ENCODE measurements at places on chromosomes 13 and 19.

DNA sequence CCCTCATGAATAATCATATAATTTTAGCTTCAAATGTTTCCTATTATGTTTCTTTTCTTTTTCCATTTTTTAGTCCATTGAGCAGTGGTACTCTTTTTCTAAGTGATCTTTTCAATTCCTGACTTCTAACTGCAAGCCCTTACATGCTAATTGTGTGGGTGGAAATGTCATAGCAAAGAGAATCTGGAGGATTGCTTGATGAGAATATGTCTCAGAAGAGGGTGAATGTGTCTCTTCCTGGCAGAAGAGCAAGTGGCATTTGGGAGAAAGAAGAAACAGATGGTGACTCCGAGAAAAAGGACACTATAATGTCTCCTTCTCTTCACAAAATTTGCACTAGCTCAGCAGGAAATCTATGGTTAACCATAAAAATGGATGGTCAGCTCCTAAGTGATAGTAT lies 2320.0 kb downstream of the PCDH9 start:
- DNase-seq: peak; percentile 29

- peak; percentile 90 for DNase-seq
Observed at GRCh38 chr19:45641274-45642105, 2.3 kb upstream of the EML2 start.

DNA sequence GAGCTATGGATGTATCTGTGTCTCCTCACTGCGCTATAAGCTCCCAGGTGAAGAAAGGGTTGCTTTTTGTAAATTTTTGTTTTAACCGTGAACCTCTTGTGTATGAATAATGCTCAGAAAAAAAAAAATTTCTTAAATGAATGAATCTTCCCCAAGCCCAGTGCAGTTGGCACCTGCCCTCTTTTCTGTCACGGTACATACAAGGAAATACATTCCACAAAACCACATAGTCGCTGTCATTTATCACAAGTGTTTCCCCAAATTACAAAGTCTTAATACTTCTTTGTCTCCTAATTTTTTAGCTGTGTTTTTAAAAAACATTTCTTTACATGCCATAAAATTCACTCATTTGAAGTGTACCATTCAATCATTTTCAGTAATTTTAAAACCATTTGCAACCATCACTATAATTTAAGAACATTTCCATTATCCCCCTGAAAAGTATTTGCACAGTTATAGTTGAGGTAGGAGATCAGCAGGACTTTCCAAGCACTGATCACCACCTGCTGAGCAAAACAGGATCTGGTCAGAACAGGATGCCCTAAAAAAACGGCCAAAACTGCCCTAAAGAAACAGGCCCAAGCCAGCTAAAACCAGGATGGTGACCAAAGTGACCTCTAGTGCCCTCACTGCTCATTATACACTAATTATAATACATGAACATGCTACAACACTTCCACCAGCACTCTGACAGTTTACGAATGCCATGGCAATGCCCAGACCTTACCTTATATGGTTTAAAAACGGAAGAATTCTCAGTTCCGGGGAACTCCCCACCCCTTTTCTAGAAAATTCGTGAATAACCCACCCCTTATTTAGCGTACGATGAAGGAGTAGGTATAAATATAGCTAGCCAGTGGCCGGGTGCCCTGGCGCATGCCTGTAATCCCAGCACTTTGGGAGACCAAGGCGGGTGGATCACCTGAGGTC lies 1.3 kb upstream of the TEX30 start:
- DNase-seq: no peak

DNA sequence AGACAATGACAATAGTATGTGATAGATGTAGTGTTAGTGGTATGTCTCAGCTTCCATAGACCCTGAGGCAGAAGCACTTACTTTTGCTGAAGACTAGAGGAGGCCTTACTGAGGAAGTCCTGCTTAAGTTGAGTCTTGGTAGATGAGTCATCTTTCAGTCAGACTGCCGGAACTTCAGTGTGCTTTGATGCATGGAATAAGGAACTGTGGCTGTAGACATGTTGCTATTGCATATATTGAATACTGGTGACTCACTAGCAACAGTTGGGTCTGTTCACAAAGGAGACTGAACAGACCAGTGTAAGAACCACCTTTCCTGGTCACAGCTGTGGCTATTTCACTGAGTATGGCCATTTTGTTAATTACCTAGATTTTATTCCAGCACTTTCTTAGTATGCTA lies 1000.6 kb downstream of the OLFM4 start:
- peak; percentile 81 for DNase-seq

DNA sequence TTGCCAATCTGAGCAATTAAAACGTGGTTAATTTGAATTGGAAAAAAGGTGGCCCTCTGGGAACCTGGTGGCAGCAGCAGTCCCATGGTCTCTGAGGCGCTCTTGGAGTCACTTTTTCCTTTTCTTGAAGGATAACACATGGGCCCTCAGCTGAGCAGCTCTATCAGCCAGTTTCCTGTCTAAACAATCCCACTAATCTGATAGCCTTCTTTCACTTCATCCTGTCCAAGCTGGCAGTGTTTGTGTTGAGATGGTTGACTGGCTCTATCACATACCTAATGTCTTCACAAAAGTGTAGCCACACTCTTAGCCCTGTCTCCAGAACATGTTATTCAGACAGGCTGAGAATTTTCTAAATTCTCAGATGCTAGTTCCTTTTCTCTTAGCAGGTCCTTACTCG lies 10.7 kb downstream of the MZT1 start:
- no peak for DNase-seq

DNA sequence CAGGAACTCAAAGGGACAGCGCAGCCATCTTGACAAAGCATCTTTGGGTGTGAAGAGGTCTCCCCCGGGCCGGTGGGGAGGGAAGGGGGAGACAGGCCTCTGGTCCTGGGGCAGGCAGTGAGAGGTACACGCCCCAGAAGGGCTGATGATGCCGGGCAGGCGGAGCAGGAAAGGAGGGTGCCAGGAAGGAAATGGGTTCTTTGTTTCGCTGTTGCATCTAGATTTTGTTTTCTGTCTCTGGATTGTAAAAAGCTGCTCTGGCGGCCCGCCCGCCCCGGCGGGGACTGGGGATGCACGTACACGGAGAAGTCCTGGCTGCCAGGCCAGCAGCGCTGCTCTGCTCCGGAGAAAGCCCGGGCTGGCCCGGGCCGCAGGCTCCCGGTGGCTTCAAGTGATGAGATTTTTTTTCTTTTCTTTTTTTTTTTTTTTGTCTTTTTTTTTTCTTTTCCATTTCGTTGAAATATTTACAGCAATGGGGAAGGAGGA lies 13.2 kb upstream of the ASF1B start:
- DNase-seq: no peak

- no peak for DNase-seq
Observed at GRCh38 chr19:12544401-12544876, 6.8 kb downstream of the ZNF564 start.
